NCI-H2081 (cell line): ENCODE measurements at places on chromosomes 13 and 19.

DNA sequence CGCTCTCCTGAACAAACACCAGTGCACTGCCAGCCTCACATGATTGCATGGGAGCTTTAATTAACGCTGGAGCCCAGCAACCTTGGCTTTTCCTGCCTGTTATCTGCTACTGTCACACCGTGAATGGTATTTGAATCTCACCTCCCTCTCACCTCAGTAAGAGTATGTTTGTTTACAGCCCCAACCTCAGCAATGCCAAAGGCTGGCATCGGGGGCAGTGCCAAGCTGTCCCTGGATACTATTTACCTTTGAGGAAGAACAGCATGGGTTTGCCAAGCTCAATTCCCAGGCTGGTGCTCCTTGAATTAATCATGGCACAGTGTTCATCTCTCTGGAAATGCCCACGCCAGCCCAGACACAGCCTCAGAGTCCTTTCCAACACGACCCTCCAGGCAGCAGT is 57.2 kb upstream of the SERPINE3 start:
- DNase-seq: peak; percentile 11

DNA sequence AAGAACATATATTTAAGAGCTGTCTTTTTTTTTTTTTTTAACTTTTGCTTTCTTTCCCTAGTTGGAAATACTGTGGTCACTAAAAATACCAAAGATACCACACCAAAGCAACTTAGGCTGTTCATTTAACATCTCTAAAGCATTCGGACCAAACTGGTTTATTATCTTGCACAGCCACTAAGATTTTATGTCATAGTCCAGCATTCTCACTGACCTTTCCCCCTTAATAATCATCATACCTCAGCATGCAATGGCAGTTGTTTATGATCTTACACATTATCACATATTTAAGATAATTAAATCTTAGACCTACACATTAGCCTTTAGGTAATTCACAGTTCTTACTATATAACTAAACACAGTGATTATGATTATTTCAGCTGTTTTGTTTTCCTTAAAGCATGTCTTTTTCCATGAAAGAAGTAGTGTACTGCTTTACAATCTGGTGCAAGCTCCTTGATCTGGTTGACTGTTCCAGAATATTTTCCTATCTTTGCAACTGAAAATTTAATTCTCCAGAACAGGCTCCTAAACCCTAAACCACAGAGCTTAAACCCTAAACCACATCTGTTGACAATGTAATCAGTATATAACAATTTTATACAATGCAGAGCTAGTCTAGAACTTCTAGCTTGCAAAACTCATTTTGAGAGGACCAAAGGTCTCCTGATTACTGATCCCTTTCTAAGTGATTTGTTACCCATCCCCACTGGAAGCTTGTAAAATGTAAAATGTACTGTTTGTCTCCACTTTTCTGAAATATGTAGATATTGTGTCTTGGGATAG is 74.2 kb downstream of the CDK8 start:
- no peak for DNase-seq

- peak; percentile 80 for DNase-seq
These were observed 2.1 kb upstream of the HOOK2 start for GRCh38 chr19:12777217-12778016.

GRCh38 chr13:46079770-46080169 is 25.1 kb downstream of the CPB2 start:
- DNase-seq: no peak

DNA sequence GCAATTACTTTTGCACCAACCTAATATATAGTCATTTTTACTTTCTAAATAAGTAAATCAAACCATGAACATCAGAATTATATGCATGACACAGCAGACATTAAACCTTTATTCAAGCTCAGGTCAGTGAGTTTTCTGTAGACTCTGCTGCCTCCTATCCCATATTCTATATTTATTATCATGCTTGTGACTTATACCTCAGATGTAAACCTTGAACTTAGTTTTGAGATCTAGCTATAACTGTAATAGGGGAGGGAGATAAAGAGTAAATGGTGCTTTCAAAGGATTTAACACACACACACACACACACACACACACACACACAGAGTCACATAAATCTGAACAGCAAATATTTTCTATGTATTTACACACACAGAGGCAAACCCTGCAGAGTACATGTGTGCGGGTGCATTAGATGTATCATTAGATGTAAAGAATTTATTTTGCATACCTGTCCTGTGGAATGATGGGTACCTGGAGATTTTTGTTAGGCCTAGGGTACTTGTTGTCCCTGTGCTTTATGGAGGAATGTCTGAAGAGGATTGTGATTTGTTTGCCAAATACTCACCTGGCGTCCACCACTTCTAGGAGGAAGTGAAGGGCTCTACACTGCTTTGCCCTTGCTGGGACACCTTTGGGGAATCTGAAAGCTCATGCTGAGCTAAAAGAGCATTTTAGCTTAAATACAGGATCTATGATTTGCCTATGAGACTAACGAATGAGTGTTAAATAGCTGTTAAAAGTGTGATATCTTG is 521.9 kb downstream of the KLF5 start:
- DNase-seq: no peak

GRCh38 chr13:99665711-99666110 is 164.4 kb downstream of the TM9SF2 start:
- no peak for DNase-seq

DNA sequence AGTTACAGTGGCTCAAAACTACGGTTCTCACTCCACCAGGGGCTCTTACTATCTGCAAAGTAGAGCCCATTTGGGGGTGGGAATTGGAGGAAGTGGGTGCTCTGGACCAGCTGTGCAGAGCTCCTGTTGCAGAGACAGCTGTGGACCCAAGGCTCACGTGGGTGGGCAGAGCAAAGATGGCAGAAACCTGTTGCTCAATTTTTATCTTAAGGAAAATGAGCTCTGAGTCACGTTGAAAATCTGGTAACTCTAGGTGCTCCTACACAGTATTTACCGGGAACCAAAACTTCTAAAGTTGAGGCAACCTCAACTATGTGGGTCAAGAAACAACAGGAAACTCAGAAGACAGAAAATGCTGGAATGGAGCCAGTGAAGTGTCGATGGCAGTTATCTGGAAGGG is 30.2 kb upstream of the SLC15A1 start:
- DNase-seq: no peak

DNA sequence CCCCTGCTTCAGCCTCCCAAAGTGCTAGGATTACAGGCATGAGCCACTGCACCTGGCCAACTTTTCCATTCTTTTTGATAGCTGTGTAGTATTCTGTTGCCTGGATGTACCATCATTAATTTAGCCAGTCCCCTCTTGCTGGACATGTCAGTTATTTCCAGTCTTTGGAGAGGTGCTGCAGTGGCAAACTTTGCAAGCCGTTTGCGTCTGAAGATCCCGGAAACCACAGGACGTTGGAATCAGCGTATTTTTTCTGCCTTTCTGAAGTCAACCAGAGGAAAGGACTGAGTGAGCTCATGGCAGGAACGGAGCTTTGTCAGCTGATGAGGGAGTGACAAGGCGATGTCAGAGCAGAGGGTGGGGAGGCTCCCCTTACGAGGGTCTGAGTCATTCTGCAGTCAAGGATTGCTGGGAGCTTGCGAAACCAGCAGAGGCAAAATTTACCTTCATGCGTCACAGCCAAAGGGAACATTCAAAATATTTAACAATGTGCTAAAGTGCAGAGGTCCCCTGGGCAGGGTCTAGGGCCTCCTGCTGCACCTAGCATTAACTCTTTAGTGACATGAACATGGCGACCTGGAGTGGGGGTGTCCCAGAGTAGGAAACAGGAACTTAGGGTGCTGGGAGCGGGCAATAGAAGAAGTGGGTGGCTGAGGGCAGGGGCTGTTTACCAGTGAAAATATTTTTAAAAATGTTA is 5.6 kb downstream of the C5AR1 start:
- DNase-seq: no peak
